Sigmoid colon (tissue), 7 donors: ENCODE measurements at places on chromosomes 2 and 18. TPM values are rescaled to one million over a fixed set of nuclear protein-coding genes. Genes with fewer than 3 reads are reported as not detected.

GRCh38 chr2:130870779-130871178, 34.1 kb downstream of the ARHGEF4 start:
- H3K4me3 ChIP-seq, result no peak overlapping the region
- DNase-seq, result no peak
- no peaks in the 10 kb centered on the region for H3K27me3 ChIP-seq
- H3K36me3 ChIP-seq, result no peaks in the 10 kb centered on the region
- H3K4me1 ChIP-seq, result no peaks in the 10 kb centered on the region

GRCh38 chr2:191789796-191790195, 57.1 kb downstream of the CAVIN2 start:
- H3K4me1 ChIP-seq, result no peaks in the 10 kb centered on the region
- no peaks in the 10 kb centered on the region for H3K27me3 ChIP-seq
- H3K4me3 ChIP-seq, result no peak overlapping the region
- no peak for DNase-seq
- no peak overlapping the region for H3K27ac ChIP-seq
- no peaks in the 10 kb centered on the region for H3K36me3 ChIP-seq

GRCh38 chr2:190488516-190489233, 45.8 kb downstream of the NEMP2 start:
- peaks cover 10% of the 10 kb centered on the region for H3K4me1 ChIP-seq
- no peak overlapping the region for H3K4me3 ChIP-seq
- no peaks in the 10 kb centered on the region for H3K27me3 ChIP-seq
- DNase-seq, result no peak
- no peaks in the 10 kb centered on the region for H3K36me3 ChIP-seq
- H3K27ac ChIP-seq, result no peak overlapping the region

- no peak overlapping the region for H3K27ac ChIP-seq
- no peaks in the 10 kb centered on the region for H3K36me3 ChIP-seq
- no peak overlapping the region for H3K4me3 ChIP-seq
- DNase-seq, result no peak
- no peaks in the 10 kb centered on the region for H3K27me3 ChIP-seq
- no peaks in the 10 kb centered on the region for H3K4me1 ChIP-seq
Measured at GRCh38 chr2:7452110-7452876, 535.1 kb downstream of the RNF144A start.

GRCh38 chr2:232891621-232892071, 21.6 kb downstream of the SNORC start:
- H3K27me3 ChIP-seq, result peaks cover 2% of the 10 kb centered on the region
- no peaks in the 10 kb centered on the region for H3K4me1 ChIP-seq
- no peak overlapping the region for H3K27ac ChIP-seq
- H3K36me3 ChIP-seq, result no peaks in the 10 kb centered on the region
- no peak overlapping the region for H3K4me3 ChIP-seq
- no peak for DNase-seq

- DNase-seq, result no peak
- H3K27me3 ChIP-seq, result no peaks in the 10 kb centered on the region
- no peak overlapping the region for H3K27ac ChIP-seq
- no peaks in the 10 kb centered on the region for H3K36me3 ChIP-seq
- H3K4me3 ChIP-seq, result no peak overlapping the region
Measured at GRCh38 chr18:44080054-44080453, 600.6 kb upstream of the SETBP1 start.

DNA sequence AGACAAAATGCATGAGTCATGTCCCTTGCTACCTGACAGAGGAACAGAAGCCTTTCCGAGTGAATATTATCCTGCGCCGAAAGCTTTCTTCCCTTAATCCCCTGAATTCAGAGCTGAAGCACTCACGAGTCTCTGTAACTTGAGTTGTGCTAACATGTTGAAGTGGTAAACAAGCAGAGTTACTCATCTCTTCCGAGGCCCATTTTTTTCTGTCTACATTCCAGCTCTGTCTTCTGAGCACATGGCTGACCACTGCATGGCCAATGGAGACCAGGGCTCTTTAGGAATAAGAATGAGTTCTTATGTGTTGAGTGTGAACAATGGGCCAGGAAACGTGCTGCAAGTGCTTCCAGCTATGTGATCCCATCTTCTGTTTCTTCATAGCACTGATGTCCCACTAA, 73.1 kb upstream of the PID1 start:
- no peaks in the 10 kb centered on the region for H3K36me3 ChIP-seq
- H3K27me3 ChIP-seq, result no peaks in the 10 kb centered on the region
- DNase-seq, result no peak

GRCh38 chr2:238527565-238527964, 100.8 kb downstream of the ASB1 start:
- DNase-seq, result no peak
- no peak overlapping the region for H3K4me3 ChIP-seq
- no peaks in the 10 kb centered on the region for H3K27me3 ChIP-seq
- H3K36me3 ChIP-seq, result no peaks in the 10 kb centered on the region

The UGT1A8 gene
- total RNA-seq, result not detected

The SPDYA gene
- 1.1 TPM for total RNA-seq

The CNGA3 gene
- total RNA-seq, result 8.6 TPM

The PKDCC gene
- 106 TPM for total RNA-seq

The CCT7 gene
- 173 TPM for total RNA-seq
